ENCODE measurements at places on chromosomes 4 and X. TPM values are rescaled to one million over a fixed set of nuclear protein-coding genes. Genes with fewer than 3 reads are reported as not detected.

DNA sequence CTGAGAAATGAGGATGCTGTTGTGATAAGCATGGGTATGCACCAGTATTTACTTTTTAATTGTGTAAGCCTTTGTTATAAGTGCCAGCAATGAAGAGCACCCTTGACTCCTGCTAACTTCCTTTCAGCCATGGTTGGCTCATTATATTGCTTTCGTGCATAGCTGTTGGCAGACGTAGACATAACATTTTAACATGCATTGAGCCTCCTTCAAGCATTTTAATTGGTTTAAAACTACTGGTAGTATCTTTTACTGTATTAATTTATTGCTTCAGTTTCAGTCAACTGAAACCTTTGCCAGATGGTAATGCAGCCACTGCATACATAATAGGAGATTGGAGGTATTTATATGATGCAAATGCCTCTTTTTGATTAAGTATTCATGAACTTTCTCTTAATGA lies 1285.4 kb downstream of the PCDH18 start:
- DNase-seq = no peak

DNA sequence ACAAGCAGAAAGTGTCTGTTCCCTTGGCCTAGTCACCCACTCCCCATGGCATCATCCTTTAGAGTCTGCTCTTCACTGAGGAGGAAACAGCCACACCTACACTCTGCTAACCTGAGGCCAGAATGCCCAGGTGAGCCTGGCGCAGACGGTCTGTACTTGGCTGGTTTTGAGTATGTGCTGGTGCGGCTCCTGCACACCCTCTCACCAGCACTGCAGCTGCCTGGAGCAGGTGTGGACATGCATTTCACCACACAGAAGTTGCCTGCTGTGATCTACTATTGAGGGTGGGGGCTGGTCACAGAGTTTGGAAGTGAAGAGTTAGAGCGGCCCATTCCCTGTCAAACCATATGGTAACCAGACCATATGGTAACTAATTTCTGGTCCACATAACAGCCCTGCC lies 39.5 kb downstream of the KANTR start:
- DNase-seq = no peak

GRCh38 chrX:3231766-3232165 lies 114.7 kb downstream of the MXRA5 start:
- no peak for DNase-seq

DNA sequence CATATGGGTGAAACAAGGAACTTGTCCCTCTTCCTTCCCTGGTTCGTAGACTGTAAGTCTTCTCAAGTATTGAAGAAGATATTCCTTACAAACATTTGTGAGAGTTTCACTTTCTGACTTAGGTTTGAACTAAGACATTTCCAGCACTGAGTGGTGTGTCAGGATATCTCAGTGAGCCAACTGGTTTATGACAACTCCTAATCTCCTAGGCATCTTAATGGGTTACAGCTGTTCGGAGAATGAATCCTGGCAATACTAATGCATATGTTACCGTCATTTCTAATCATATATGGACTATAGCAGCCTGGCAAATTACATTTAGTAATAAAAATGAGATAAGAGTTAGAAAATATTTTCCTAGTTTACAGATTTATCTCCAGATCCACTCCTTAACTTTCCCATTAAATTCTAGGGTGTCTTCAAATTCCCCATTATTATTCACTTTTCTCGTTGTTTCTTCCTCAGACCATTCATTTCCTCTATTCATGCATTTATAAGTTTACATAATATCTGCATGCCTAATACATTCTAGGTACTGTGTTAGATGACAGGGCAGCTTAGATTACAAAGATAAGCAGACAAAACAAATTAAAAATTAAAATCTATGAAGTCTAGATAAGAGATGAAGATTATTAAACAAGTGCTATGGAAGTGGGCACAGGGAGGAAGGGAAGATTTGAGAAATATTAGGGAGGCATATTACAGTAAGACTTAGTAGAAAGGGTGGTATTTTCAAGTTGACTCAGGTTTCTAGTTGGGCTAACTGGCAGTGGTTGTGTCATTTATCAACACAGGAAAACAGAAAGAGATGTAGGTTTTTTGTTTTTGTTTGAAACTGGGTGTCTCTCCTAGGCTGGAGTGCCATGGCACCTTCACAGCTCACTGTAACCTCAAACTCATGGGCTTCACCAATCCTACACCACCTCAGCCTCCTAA lies 173.9 kb downstream of the WDFY3 start:
- no peak for DNase-seq

DNA sequence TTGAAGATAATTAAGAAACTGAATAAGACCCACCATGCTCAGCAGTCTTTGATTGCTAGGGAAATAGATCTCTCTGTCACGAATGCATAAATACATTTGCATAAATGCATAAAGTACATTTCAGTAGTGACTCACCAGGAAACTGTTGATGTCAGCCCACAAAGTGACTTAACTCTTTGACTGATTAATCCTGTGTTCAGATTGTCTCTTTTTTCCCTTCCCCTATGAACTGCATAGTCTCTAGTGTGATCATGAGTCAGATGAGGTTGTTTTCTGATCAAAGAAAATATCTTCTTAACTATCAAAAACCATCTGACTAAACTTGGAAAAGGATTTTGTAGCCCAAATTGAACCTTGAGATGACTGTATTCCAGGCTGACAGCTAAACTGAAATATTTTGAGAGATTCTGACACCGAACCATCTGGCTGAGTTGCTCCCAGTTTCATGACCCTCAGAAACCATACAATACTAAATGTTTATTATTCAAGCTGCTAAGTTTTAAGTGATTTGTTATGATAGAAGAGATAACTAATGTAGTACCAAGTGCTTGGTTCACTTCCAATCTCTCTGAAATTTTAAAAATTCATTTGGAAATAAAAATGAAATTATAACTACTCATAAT lies 1381.5 kb upstream of the AGA start:
- DNase-seq = no peak

- peak; percentile 6 for DNase-seq
Observed at GRCh38 chr4:164446516-164446915, 307.4 kb upstream of the SMIM31 start.

DNA sequence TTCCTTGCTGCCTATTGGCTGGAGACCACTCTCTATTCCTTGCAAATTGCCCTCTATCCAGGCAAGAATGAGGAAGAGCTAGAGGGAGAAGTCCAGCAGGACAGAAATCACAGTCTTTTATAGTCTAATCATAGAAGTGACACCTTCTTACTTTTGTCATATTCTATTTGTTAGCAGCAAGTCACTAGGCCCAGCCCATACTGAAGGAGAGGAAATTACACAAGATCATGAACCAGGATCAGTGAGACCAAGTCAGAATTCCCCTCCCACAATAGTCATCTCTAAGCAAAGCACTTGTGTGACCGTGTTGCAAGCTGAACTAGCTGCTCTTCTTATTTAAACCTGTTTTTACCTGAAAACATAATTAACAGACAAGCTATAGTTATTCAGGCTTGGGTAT lies 317.7 kb downstream of the INPP4B start:
- DNase-seq = no peak

GRCh38 chrX:131365766-131366165 lies 76.7 kb upstream of the IGSF1 start:
- DNase-seq = peak; percentile 5

- DNase-seq = no peak
Observed at GRCh38 chr4:6965329-6965728, 55.7 kb downstream of the TBC1D14 start.

GRCh38 chrX:101605146-101605545 lies 12.7 kb downstream of the ARMCX6 start:
- DNase-seq = no peak

DNA sequence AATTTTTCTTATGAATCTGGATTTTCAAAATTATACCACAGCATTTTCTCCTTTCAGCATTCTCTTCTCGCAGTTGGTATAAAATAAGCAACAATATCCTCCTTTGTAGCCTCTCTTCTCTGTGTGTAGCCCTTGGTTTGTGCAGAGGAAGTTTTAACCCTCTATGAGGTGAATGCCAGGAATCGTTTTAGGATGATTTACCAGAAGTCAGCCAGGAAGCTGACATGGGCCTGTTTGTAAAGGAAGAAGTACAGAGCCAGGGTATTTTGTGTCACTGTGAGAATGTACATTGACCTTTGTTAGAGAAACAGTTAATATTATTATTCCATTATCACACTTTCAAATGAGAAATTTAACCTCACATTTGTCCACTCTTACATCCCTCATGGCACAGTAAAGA lies 88.9 kb upstream of the RPL34 start:
- DNase-seq = no peak

DNA sequence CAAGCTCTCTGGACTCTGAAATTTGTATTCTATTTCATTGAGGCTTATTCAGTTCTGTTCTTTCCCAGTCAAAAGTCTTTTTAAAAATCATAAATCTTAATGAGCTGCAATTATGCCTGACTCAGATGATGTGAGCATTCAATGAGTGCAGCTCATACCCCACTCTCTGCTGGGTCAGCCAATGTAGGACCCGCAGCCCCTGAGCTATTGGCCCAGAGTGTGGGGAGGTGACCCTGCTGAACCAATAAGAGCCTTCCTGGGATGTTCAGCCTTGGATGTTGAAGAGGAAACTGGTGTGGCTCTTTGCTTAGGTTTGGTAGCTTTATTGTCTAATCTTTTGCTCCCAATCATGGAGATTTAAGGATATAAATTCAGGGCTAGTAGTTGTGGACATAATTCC lies 12.1 kb upstream of the TCEAL4 start:
- DNase-seq = no peak

- no peak for DNase-seq
Observed at GRCh38 chr4:16290681-16291420, 64.6 kb upstream of the TAPT1 start.

DNA sequence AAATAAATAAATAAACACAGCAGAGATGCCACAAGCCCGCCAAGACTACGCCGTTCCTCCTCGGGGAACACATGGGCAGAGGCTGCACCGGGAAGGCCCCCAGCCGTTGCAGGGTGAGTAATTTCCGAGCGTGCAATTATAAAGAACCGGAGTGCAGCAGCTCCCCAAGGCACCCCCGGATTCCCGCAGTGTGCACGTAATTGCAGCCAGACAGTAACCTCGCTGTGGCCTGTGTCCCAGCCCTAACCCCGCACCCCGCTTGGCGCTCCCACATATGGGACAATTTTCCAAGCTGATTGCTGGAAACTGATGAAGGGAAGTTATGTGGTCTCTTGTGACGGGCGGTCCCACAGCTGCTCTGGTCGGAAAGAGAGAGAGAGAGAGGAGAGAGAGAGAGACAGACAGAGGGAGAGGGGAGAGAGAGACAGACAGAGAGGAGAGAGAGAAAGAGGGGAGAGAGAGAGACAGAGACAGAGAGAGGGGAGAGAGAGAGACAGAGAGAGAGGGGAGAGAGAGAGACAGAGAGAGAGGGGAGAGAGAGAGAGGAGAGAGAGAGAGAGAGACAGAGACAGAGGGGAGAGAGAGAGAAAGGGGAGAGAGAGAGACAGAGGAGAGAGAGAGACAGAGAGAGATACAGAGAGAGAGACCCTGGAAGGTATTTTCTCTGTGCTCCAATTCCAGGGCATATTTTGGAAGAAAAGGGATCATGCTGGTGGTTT lies 275.4 kb downstream of the SHOX start:
- DNase-seq = no peak

DNA sequence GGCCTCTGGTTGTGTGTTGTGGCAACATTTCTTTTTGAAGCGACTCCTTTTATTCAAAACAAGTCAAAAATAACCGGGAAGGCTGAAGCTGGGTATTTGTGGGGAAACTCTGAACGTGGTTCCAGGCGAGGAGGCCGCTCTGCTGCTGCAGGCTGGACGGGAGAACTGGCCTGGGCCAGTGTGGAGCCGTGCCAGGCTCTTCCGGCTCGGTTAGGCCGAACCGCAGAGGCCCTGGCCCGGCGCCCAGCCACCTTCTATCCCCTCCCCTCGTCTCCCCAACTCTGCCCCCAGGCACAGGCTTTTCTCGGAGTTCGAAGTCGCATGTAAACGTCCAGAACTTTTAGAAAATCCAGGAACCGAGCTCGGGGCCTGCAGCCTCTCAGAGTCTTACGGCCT lies 2.4 kb upstream of the BCOR start:
- peak; percentile 49 for DNase-seq

- DNase-seq = no peak
Observed at GRCh38 chr4:67014592-67014991, 530.7 kb downstream of the CENPC start.

DNA sequence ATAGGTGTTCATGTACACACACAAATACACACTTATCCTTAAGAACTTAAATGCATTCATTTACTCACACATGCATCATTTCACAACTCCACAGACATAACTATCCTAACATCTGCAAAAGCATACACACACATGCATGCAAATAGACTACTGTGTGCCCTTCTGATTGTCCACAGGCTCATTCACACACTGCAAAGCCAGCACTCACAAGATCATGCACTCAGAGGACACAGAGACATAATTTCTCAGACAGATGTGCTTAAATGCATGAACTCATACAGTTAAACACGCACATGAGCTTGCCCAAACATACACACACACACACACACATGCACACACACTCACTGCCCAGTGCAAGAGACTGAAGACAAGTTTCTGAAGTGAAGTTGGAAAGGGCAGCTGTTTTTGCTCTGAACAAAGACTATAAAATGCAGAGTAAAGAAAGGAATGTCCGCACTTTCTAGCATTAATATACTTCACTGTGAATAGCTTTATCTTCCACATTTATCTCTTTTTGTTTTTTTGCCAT lies 1018.0 kb upstream of the HS3ST1 start:
- no peak for DNase-seq

- DNase-seq = peak; percentile 75
Observed at GRCh38 chr4:48635310-48635709, 144.8 kb downstream of the FRYL start.

HSFX4 gene
- total RNA-seq = not detected

CXorf65 gene
- not detected for total RNA-seq

DNAJB14 gene
- 51.8 TPM for total RNA-seq

DSPP gene
- total RNA-seq = not detected

All from renal cortical epithelial cell (primary cell).